ENCODE measurements at places on chromosomes 3 and 15. TPM values are rescaled to one million over a fixed set of nuclear protein-coding genes. Genes with fewer than 3 reads are reported as not detected.

DNA sequence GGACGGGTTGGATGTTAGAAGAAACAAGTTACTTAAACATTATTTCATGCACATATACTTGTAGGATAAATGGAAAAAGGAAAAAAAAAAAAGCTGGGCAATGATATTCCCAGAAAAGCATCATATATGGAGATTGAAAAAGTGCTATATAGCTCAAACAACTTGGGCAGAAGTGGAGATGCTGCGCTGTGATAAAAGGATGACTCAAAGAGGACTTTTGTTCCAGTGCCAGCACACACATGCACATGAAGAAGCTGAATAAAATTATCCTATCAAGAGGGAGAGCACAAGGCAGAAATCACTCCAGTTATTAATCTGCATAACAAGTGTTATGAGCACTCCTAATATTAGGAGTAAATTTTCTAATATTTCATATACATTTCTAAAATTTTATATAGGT lies 30.9 kb downstream of the FRMD4B start:
- DNase-seq: no peak

- DNase-seq: no peak
Measured at GRCh38 chr3:32596909-32597369, 26.3 kb upstream of the DYNC1LI1 start.

GRCh38 chr15:74144153-74144775 lies 13.9 kb downstream of the ISLR2 start:
- DNase-seq: no peak

DNA sequence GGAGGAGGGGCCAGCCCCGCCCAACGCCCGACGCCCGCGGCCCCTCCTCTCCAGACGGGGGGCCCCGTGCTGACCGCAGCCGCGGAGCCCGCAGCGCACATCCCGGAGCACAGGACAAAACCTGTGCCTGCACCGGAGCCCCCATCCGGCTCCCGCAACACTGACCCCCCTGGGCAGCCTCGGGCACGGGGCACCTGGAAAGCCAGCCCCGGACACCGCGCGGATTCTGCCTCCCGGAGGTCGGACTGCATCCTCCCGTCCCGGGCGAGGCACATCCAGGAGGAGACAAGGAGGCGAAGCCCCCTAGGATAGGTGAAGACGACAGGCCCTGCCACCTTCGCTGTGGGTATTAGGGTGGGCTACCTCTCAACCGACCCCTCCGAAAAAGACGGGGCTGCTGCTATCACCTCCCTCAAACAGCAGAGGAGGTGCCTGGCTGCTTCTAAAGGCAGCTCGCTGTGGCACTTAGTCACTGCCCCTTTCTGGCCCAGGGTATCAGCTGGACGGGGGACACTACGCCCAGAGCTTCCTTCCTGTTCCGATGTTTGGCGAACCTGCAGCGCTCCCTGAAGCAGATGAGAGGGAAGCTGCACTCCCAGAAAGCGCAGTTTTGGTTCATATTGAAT lies 10.6 kb downstream of the XXYLT1 start:
- peak; percentile 51 for DNase-seq

Gene XCR1
- total RNA-seq: not detected

DNA sequence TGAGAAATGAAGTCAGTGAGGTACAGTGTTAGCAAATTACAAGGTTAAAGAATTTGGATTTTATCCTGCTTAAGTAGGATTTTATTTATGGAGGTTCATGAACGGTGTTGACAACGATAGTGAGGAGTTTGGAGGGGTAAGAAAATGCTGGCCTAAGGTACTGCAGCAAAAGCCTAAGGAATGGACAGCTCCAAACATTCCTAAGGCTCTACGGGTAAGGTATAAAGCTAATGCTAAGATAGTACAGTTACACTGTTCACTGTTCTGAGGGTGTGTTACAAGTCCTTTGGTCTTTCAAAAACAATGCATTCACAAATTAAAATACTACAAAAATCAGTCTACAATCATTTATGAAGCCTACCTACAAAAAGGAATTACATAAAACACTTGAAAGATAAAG lies 7.3 kb downstream of the MTMR10 start:
- no peak for DNase-seq

Gene C3orf49
- not detected for total RNA-seq

GRCh38 chr15:51283026-51283425 lies 55.4 kb downstream of the CYP19A1 start:
- DNase-seq: peak; percentile 78

Gene SV2B
- 0.26 TPM for total RNA-seq

Gene PP2D1
- total RNA-seq: not detected

Gene HHLA2
- total RNA-seq: not detected

Gene TKT
- total RNA-seq: 455 TPM

DNA sequence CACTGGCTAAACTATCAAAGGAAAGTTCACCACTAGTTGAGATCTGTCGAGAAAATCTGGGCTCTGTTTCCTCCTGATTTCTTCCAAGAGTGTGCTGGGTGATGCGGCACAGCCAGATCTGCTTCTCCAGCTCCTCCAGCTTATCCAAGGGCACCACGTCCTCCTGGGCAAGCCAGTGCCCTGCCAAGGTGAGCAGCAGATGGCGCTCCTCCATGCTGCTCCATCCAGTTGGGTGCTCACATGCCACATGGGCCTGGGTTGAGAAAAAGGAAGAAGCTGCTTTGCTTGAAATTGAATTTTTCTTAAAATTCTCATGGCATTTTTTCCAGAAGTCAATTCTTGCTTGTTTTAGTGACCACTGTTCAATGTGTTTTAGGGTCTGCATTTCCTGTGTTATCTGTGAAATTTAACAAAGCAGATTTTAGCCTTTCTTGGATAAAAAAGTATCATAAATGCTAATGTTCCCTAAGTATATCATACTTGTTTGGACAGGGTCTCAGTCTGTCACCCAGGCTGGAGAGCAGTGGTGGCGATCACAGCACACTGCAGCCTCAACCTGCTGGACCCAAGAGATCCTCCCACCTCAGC lies 47.3 kb downstream of the EIF3J start:
- peak; percentile 85 for DNase-seq

- no peak for DNase-seq
Measured at GRCh38 chr15:96162322-96162721, 168.2 kb upstream of the NR2F2 start.

- no peak for DNase-seq
Measured at GRCh38 chr3:173939331-173939730, 541.8 kb downstream of the NLGN1 start.

DNA sequence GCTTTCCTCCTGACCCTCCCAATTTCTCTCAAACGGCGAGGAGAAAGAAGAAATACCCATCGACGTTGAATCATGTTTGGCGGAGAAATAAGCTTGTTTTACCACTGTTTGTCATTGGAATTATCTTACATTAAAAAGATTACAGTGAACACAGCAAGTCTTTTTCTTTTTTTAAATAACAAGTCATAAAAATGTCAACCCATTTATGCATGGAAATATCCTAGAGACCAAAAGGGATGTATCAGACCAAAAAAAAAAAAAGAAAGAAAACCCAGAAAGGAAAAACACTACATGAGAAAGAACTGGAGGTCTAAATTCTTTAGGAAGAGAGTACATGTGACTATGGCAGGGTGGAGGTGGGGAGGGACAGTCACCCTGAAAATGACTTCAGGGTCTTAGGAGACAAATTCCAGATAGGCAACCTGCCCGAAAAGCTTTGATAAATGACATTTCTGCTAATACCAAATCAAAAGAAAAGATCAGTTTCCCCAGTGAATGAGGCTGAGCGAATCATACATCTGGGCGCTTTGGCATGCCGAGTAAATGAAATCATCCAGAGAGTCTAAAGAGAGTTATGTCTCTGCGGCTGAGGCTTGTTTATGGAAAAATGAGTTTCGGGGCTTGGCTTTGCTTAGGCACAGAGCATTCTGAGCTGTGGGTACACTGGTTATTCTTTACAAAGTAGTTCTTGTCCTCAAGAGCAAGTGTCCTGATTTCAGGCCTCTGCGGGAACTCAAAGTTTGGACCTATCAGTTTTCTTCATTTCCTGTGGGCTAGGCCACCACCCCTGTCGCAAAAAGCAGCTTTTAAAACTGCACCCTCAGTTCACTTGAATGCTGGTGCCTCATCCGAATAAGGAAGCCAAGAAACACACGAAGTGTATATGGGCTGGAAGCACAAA lies 110.1 kb upstream of the TGFBR2 start:
- no peak for DNase-seq

Measured in Karpas-422 (cell line).